ENCODE measurements at places on chromosomes 12 and 14. TPM values are rescaled to one million over a fixed set of nuclear protein-coding genes. Genes with fewer than 3 reads are reported as not detected.

DNA sequence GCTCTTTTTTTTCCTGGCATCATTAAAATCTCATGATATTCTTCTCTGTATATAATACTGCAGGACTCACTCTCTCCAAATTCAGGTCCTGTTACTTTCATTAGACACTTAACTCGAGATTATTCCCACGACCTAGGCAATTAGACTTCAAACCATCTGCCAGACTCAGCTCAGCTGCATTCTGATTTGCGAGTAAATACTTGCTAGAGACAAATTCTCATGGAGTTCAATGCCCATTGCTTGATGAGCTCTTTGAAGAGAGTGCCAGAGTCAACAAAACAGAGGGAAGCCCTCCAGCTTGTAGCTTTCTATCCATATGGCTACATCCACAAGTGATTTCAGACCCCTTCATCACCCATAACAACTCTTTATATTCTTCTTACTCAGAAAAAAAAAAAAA, 88.3 kb downstream of the GTF2A1 start:
- H3K4me1 ChIP-seq = no peaks in the 10 kb centered on the region
- no peak overlapping the region for H3K27ac ChIP-seq
- no peak overlapping the region for H3K4me3 ChIP-seq
- DNase-seq = no peak
- H3K27me3 ChIP-seq = peaks cover 3% of the 10 kb centered on the region

The TUBA1B gene
- 205 TPM for total RNA-seq

The DENND5B gene
- 1.2 TPM for total RNA-seq

The GPX2 gene
- total RNA-seq = not detected

The OAS2 gene
- total RNA-seq = 75.5 TPM

The PARP11 gene
- total RNA-seq = 24.9 TPM

DNA sequence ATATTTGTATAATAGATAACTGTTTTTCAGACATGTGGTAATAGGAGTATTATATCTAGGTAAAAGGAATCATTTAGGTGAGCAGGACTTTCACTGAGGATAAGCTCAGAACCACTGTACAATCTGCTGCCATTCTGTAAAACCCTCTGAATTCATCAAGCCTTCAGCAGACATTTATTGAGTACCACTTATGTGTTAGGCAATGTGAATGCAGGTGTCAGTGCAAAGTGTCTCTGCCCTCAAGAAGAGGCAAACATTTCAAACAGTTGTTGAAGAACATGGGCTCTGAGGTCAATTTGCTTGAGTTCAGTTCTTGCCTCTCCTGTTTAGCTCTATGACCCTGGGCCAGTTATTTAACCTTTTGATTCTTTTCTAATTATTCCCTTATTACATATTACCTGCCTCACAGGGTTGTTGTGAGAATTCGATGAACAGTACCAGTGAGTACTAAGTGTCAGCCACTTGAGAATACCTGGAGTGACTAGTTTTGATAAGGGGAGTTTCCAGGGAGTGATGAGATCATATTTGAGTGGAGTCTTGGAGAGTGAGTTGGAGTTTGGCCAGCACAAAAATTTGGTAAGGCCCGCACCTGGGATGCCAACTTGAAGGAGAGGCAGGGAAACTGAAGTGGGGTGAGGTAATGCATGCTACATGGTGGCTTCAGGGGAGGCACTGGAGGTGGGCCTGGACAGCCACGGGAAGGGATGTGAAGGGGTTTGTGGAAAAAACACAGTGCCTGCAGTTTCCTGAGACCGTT, 33.7 kb downstream of the RASSF8 start:
- no peak overlapping the region for H3K4me3 ChIP-seq
- no peak overlapping the region for H3K27ac ChIP-seq
- H3K36me3 ChIP-seq = no peaks in the 10 kb centered on the region
- H3K4me1 ChIP-seq = no peaks in the 10 kb centered on the region
- no peak for DNase-seq

- H3K4me1 ChIP-seq = no peaks in the 10 kb centered on the region
- H3K27me3 ChIP-seq = no peaks in the 10 kb centered on the region
- DNase-seq = no peak
- H3K4me3 ChIP-seq = no peak overlapping the region
Measured at GRCh38 chr12:116802018-116802417, 63.9 kb downstream of the RNFT2 start.

GRCh38 chr14:38941488-38941887, 161.5 kb downstream of the SEC23A start:
- DNase-seq = no peak
- no peak overlapping the region for H3K27ac ChIP-seq
- H3K27me3 ChIP-seq = no peaks in the 10 kb centered on the region
- no peak overlapping the region for H3K4me3 ChIP-seq

GRCh38 chr12:53602176-53602864, 23.9 kb downstream of the ATF7 start:
- H3K27ac ChIP-seq = no peak overlapping the region
- no peaks in the 10 kb centered on the region for H3K27me3 ChIP-seq
- no peak for DNase-seq
- H3K4me3 ChIP-seq = no peak overlapping the region

GRCh38 chr14:52910572-52910971, 40.3 kb downstream of the FERMT2 start:
- H3K4me1 ChIP-seq = no peaks in the 10 kb centered on the region
- H3K36me3 ChIP-seq = no peaks in the 10 kb centered on the region
- no peak overlapping the region for H3K27ac ChIP-seq
- no peak overlapping the region for H3K4me3 ChIP-seq
- no peak for DNase-seq

The UTP20 gene
- total RNA-seq = 15.7 TPM

GRCh38 chr14:50943261-50943942, 881 bp downstream of the PYGL start:
- no peak overlapping the region for H3K27ac ChIP-seq
- no peaks in the 10 kb centered on the region for H3K36me3 ChIP-seq
- H3K27me3 ChIP-seq = no peaks in the 10 kb centered on the region
- no peak for DNase-seq
- H3K4me3 ChIP-seq = peak overlapping the region; percentile 81

DNA sequence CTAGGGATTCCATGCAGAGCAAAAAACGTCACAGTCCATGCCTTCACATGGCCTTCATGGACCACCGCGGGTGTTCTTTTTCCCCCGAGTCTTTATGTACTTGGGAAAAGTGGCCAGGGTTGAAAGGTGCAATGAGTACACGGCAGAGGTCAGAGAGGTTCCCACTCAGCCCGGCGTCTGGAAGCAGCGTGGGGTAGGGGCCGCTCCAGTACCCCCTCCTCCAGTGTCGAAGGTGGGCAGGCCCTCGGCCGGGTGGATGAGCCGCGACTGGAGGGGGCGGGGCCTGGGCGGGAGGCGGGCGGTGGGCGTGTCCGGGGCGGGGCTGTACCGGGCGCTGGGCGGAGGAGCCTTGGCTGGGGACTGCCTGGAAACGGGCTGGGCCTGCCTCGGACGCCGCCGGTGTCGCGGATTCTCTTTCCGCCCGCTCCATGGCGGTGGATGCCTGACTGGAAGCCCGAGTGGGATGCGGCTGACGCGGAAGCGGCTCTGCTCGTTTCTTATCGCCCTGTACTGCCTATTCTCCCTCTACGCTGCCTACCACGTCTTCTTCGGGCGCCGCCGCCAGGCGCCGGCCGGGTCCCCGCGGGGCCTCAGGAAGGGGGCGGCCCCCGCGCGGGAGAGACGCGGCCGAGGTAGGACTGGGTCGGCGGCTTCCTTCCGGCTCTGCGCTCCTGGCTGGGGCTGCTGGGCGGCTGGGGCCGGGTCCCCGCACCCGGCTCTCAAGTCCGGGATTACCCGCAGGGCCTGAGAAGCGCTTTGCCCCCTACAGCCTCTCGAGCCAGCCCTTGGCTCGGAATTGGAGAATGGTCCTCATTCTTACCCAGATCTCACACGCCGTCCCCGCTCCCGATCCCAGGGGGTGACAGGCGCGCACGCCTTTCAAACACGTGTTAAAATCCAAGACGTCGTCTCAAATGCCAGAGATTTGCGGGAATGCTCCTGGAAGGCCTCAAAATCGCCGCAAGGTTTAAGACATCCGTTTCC, at the start of gene RXYLT1:
Gene RXYLT1, plus strand, starts transcription at position 412 of the 984 bp plus-strand sequence. Its CDS starts 52 bp downstream, at position 464.
- peak within 1 kb of the TSS; percentile 90 for H3K4me3 ChIP-seq
- peaks cover 22% of the 10 kb centered on the region for H3K36me3 ChIP-seq
- peak within 1 kb of the TSS; percentile 74 for H3K27ac ChIP-seq
- H3K27me3 ChIP-seq = no peaks in the 10 kb centered on the region

DNA sequence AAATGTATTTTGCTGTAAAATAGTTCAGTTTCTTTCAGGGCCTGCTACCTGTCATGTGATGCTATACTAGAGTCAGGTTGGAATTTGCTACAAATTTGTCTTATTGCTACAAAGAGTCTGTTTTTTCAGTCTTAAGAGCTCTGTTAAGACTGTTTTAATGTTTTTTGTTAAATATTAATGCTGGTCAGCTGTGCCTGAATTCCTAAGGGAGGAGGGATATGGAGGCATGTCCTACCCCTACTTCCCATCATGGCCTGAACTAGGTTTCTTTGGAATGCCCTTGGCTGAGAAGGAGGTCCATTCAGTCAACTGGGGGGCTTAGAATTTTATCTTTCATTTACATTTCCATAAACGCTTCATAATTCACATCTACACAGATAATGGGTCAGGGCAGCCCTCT, 30.0 kb downstream of the IQSEC3 start:
- H3K27me3 ChIP-seq = no peaks in the 10 kb centered on the region
- DNase-seq = no peak
- no peak overlapping the region for H3K27ac ChIP-seq

Measured in T-cell (primary cell).